Bladder microvascular endothelial cell (primary cell): ENCODE measurements at places on chromosomes 5 and 9. TPM values are rescaled to one million over a fixed set of nuclear protein-coding genes. Genes with fewer than 3 reads are reported as not detected.

Gene GARIN3
- total RNA-seq: not detected in 2 replicates

Gene MUSK
- total RNA-seq: not detected in 2 replicates

Gene LURAP1L
- 5.7 and 11.3 TPM in 2 replicates for total RNA-seq

Gene DNAJA1
- 97.5 and 205 TPM in 2 replicates for total RNA-seq

Gene BTNL9
- total RNA-seq: 0.13 and 0.81 TPM in 2 replicates

Gene SHISAL2B
- total RNA-seq: not detected in 2 replicates

Gene PTPN3
- under 0.01 and 2.7 TPM in 2 replicates for total RNA-seq

Gene RAPGEF1
- total RNA-seq: 44.8 and 62.6 TPM in 2 replicates

Gene RNF14
- 37.4 and 82.6 TPM in 2 replicates for total RNA-seq

Gene TMEM232
- 0.32 and 0.63 TPM in 2 replicates for total RNA-seq

Gene ACTBL2
- under 0.01 and 0.06 TPM in 2 replicates for total RNA-seq

Gene SMC5
- total RNA-seq: 13.4 and 37.5 TPM in 2 replicates

Gene CTSV
- total RNA-seq: 0.76 and 0.97 TPM in 2 replicates

Gene SPINK1
- not detected in 2 replicates for total RNA-seq

Gene REEP2
- 0.65 and 3.8 TPM in 2 replicates for total RNA-seq

Gene GFI1B
- total RNA-seq: not detected in 2 replicates

Gene HAND1
- total RNA-seq: not detected in 2 replicates

Gene UBLCP1
- total RNA-seq: 6.8 and 12.1 TPM in 2 replicates

Gene IL7R
- total RNA-seq: 0.97 and 1.9 TPM in 2 replicates

Gene QRFP
- total RNA-seq: not detected in 2 replicates

Gene ZNF658
- total RNA-seq: 2.8 and 5.0 TPM in 2 replicates

Gene ADRA1B
- under 0.01 and 0.76 TPM in 2 replicates for total RNA-seq

Gene SLC6A3
- total RNA-seq: not detected in 2 replicates
